CD4-positive, alpha-beta T cell treated with Interleukin-21 for 1 hour (primary cell): ENCODE measurements at places on chromosomes 3 and 15.

GRCh38 chr15:51327081-51327480 is 11.3 kb downstream of the CYP19A1 start:
- DNase-seq = no peak

DNA sequence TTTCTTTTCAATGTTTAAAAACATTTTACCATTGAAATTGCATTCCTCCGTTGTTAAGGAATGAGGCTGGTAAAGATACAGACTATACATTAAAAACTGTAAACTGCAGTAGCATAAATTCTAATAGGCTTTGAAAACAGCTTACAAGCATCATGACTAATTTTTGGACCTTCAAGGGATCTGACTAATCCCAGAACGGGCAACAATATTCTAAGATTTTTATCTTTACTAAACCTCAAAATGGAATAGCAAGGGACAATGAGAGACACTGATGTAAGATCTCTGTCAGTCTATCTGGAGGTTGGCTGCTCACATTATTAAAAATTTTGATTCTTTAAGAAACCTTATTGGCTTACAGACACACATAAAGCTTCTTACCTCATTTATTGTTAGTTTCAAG is 74.7 kb downstream of the BTD start:
- no peak for DNase-seq

- DNase-seq = no peak
Observed at GRCh38 chr3:67386451-67386850, 268.0 kb downstream of the SUCLG2 start.

GRCh38 chr3:12556314-12556689 is 585 bp upstream of the MKRN2 start:
- no peak for DNase-seq

DNA sequence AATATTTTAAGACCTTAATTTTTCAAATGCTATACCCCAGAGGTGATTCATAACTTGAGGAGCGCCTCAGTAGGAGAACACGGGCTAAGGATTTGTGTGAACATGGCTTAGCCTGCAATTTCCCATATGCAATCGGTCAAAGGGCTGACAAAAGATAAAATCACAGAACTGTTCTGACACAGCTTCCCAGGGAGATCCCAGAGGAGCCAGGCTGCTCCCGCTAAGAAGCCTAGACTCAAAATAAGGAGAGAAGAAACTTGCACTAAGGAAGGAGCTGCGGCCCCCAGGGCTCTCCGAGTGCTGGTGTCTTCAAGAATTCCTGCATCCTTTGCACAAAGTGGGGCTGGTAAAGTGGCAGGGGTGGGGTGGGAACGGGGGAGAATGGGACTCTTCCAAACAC is 106.3 kb upstream of the DLG1 start:
- DNase-seq = no peak

DNA sequence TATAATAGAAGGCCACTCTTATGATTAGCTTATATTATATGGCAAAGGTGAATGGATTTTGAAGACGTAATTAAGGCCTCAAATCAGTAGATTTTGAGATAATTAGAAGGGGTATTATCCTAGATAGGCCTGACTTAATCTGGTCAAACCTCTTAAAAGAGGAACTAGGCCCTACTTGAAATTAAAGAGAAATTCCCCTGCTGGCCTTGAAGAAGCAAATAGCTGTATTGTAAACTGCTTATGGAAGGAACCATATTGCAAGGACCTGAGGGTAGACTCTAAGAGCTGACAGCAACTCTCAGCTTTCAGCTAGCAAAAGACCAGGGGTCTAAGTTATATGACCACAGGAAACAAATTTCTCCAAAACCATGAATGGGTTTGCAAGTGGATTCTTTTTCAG is 219.0 kb upstream of the ONECUT1 start:
- DNase-seq = no peak

GRCh38 chr3:47013231-47013630 is 33.8 kb downstream of the NBEAL2 start:
- no peak for DNase-seq

DNA sequence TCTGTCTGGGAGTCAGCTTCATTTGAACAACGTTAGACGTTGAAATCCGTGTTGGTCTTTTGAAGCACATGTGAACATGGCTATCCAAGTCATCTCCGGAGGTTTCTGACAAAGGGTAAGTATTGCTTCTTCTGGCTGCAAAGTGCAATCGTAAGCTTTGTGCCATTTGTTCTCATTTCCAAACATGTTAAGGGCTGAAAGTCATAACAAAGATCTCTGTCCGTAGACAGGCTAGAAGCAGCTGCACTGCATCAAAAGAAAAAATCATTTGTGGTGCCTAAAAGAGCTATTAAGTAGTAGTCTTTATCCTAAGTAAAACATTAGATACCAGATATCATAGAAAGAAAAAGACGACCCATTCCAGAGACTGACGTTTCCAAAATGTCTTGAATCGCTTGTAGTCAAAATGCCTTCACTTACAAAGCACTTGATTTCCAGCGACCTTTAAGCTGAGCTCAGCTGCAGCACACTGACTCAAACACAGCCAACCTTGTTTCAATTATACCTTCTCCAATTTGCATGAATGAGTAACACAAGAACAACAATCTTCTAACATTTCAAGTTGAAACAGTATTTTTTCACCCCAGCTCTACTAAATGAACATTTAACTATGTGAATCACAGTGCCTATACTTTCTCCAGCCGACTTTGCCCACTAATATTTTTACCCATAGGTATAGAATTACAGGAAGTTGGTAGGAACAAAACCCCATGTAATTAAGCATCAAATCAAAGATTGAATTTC is 76.6 kb downstream of the NEDD4 start:
- no peak for DNase-seq

DNA sequence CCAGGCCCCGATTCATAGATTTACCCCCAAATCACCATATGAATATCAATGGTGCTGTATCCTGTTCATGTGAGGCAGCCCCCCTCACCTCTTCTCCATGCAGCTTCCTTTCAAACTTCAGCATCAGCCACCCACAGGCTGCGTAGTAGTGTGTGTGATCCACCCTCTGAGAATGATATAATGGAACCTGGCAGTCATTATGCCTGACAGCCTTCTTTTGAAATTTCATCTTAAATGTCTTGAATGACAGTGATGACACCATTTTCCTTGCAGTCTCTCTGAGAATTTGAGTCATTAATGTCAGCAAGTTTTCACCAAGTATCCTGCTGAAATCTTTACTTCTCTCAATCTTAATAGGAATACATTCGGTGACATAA is 3.5 kb upstream of the CLRN1 start:
- no peak for DNase-seq

DNA sequence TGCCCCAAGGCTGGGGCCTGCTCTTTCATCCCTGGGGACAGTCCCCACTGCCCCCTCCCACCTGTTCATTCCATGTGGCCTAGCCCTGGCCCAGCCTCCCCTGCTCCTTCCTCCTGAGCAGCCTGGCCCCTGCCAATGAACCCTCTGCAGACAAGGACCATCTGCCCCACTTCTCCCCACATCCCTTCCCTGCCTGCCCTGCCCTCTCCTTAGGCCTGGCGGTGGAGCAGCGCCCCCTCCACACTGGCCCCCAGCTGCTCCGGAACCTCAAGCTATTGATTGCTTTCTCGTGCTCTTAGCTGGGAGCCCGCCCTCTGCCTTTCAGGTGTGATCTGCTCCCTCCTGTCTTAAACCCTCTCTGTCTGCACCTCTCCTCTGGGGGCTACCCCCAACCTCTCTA is 8.0 kb downstream of the PLXNA1 start:
- DNase-seq = no peak

DNA sequence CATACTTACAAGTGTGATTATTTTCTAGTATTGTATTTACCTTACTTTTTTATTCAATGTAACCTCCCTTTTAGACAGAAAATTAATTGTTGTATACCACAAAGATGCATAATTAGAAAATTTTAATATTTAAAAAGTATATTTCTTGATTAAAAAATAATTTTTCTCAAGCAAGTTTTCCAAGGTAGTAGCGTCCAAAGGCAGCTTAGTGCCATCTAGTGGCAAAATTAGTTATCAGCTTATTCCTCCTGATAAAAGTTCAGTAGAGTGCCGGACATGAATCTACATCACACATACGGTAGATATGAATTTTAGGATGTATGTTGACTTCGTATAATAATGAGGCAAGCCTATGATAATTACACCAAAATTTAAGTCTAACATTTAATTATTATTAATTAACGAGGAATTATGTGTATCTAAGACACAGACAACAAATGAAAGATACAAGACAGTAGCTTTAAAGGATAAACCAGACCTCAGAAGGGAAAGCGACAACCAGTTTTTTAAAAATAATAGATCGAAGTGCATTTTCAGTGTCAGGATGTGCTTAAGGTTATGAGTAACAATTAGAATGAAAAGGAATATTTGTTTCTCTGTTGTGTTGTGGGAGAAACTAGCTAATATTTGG is 405.9 kb downstream of the ROBO1 start:
- no peak for DNase-seq

- DNase-seq = no peak
Observed at GRCh38 chr3:126021702-126022101, 52.7 kb downstream of the ROPN1B start.

GRCh38 chr3:23389686-23390085 is 186.6 kb downstream of the UBE2E2 start:
- no peak for DNase-seq

GRCh38 chr15:100602823-100603393 is 519 bp downstream of the ASB7 start:
- peak; percentile 66 for DNase-seq

DNA sequence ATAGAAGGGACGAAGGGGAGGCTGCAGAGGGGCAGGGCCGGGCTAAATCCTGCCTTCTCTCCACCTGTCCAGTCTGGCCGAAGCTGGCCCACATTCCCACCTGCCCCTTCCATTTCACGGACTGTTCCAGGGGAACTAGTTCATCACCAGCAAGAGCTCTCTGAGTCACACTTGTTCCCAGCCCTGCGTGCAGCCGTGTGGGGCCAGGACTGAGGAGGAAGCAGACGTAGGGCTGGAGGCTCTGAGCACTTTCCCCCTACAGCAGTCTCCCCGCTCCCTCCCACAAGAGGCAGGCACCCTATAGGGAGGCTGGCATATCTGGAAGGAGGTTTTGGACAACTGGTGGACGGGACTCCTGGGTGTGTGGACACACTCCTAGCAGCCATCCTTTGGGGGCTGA is 3.0 kb downstream of the ITIH4 start:
- no peak for DNase-seq

GRCh38 chr3:5800965-5801364 is 613.5 kb downstream of the EDEM1 start:
- DNase-seq = no peak

DNA sequence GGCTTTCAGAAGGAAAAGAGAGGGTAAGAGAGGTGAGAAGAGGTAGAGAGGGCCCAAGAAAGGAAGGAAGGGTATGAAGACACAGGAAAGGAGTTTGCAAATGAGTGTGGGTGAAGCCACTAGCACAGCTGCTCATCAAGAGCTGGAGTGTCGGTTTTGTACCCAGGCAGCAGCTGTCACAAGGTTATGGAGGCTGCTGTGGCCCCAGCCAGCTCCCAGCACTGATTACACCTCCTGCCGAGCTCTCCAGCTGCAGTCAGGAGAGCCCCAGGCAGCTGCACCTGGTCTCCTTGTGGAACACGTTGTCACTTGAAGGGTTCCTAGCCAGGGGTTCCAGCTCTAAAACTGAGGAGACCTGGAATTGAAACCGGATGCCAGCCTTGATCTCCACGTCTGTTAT is 60.4 kb upstream of the CHD2 start:
- no peak for DNase-seq

DNA sequence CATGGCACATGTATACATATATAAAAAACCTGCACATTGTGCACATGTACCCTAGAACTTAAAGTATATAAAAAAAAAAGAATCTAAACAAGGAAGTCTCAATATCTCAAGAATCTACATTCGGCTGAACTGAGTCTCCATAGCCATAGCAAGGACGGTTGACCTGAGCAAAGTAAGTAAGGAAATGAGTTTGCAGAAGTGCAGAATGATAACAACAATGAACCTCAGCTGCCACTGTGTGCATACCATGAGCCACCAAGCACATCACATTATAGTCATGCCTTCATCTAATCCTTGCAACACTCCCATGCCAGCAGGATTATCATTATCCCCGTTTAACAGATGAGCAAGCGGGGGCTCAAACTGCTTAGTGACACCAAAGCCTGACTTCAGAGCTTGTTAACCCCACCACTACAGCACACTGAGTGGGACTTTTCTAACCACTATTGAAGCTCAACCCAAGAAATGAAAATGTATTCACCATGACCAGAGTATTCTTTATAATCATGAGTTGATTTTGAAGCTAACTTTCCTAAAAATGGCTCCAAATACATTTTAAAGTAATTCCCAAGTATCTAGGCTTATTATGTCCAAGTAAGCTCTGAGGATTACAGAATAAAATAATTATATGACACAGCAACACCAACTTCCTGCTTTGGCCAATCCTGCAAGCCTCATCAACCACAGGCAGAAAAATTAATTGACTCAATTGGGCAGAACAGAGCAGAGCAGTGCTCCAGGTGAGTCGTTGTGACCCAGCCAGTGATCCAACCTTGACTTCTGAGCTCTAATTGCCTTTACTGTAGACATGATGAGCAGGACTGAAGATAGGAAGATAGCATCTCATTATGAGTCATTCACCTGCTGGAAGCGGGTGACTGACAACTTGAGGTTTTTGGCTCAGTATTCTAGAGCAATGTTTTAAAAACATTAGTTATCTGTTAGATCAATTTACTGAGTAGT is 47.3 kb upstream of the IL12A start:
- no peak for DNase-seq

DNA sequence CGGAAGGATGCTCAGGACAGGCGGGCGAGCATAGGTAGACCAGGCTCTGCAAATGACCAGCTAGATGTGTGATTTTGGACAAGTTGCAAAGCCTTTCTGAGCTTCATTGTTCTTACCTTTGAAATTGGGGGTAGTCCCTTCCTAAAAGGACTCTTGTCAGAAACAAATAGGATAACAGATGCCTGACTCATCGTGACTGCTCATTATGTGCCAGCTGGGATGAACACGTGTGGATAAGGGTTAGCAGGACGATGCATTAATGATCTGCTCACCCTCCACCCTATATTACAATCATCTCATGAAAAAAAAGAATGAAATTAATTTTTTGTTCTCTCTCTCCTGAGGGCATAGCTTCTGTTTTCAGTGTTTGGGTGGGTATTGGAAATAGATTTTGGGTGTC is 223.4 kb downstream of the NR2F2 start:
- DNase-seq = no peak

DNA sequence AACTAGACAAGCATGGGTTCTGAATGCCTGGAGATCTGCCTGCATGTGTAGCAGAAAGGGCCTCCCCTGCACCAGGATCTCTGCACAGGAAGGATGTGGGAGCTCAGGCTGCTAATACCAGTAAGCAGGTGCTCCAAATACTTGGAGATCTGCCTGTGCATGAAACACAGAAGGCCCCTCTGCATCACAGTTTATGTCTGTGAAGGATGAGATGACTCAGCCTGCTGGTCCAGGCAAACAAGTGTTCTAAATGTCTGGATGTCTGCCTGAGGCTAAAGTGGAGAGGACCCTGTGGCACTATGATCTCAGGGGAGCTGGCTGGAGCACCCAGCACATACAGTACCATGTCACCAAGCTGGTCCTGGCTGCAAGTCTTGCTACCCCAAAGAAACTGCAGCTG is 678.8 kb downstream of the MCTP2 start:
- DNase-seq = no peak

- DNase-seq = peak; percentile 85
Observed at GRCh38 chr15:79310985-79311900, at the start of gene TMED3. TSS of gene TMED3 (plus strand) at chr15:79311112. CDS start at chr15:79311250, 138 bp downstream.

- no peak for DNase-seq
Observed at GRCh38 chr3:168081171-168081771, 14.5 kb downstream of the GOLIM4 start.

GRCh38 chr15:89399238-89400115 is 64.9 kb upstream of the POLG start:
- peak; percentile 37 for DNase-seq

GRCh38 chr15:91336687-91337086 is 236.6 kb downstream of the SV2B start:
- DNase-seq = no peak

- no peak for DNase-seq
Observed at GRCh38 chr15:74924525-74924924, 13.3 kb downstream of the COX5A start.
